ENCODE measurements at places on chromosomes 1 and 21.

GRCh38 chr1:8226747-8227146 lies 91.2 kb upstream of the SLC45A1 start:
- no peak for DNase-seq

DNA sequence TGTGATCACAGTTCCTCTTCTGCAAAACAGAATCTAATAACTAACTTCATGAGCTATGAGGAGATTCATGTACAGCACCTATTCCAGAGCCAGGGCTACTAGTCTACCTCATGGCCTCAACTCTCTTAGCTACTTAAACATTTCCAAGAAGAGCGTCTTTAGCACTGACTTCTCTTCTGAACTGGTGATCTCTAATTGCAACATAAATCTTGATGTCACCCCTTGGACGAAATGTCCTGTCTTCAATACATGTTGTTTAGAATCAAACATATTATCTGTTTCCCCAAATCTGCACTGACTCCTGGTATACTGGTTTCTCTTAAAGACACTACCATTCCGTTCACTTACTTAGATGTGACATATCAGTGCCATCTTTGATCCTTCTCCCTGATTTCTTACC lies 88.2 kb downstream of the GRIK1 start:
- no peak for DNase-seq

- DNase-seq, result no peak
These were observed 509.2 kb downstream of the LTN1 start for GRCh38 chr21:28483301-28484035.

DNA sequence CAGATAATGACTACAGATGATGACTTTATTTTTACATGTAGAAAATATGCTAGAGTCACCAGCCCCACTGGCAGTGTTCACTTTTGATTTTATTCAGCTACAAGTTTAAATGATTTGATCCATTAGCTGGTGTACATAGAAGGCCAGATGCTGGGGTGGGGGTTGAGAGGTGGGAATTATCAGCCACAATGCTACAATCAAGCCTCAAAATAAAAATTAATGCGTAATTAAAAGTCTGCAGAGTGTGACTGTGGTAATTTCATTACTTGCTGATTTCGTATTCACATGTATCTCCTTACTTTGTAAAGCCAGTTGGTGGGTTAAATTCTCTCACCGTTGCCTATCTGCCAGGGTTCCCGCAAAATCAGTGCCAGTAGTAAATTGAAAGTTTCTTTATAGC lies 109.3 kb downstream of the GALNT2 start:
- no peak for DNase-seq

GRCh38 chr1:184480736-184481135 lies 93.9 kb downstream of the C1orf21 start:
- DNase-seq, result no peak

DNA sequence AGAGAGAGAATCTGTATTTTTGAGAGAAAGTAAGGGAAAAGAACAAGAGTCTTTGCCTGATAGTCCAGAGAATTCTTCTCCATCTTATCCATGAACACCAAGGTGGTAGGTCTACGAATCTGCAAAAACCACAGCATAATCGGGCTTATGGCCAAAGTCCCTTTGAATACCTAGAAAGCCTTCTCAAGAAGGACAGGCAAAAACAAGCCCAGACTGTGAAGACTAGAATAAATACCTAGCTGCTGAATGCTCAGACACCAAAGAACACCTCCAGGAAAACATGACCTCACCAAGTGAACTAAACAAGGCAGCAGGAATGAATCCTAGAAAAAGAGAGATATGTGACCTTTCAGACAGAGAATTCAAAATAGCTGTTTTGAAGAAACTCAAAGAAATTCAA lies 79.2 kb downstream of the HFM1 start:
- no peak for DNase-seq

GRCh38 chr1:209202830-209203532 lies 380.5 kb upstream of the CAMK1G start:
- peak; percentile 18 for DNase-seq

DNA sequence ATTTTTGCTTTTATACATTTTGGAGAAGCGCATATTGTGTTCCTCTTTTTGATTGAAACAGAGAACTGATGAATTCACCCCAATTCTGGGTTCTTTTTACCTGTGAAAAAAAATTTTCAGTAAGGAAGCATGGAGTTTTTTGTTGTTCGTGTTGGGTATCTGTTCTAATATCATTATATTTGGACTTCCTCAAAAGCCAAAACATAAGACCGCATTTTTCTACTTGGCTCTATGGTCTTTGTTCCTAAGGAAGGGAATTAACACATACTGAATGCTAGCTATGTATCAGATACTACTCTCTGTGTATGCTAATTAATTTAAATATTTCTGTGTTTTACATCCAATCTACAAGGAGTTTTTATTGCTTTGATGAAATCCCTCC lies 12.9 kb downstream of the EPB41 start:
- no peak for DNase-seq

DNA sequence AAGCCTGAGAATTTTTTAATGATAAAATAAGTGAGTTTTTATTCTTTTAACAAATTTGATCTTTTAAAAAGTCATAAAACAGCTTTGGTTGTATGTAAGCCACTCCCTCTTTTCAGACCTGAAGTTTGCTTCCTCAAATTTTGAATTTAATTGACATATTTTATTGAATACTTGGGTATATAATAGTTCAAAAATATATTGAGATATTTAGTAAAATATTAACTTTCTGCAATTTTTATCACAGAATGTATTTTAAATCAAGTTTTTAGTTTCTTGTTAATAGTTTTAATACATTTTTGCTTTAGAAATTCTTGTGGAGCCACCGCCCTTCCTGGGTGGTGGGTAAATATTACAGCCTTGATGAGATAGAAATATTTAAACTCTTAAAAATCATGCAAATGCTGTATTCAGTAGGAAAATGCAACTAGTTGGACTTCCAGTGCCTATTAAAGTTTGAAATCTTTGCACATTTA lies 867 bp downstream of the PTPRC start:
- DNase-seq, result no peak

GRCh38 chr1:217138173-217138765 lies 415.0 kb upstream of the ESRRG start:
- DNase-seq, result no peak

- peak; percentile 43 for DNase-seq
These were observed 4.0 kb downstream of the CDKN2C start for GRCh38 chr1:50973875-50974617.

- no peak for DNase-seq
These were observed 7.9 kb upstream of the SH3GLB1 start for GRCh38 chr1:86696522-86696921.

GRCh38 chr1:198711837-198712236 lies 73.0 kb downstream of the PTPRC start:
- DNase-seq, result no peak

DNA sequence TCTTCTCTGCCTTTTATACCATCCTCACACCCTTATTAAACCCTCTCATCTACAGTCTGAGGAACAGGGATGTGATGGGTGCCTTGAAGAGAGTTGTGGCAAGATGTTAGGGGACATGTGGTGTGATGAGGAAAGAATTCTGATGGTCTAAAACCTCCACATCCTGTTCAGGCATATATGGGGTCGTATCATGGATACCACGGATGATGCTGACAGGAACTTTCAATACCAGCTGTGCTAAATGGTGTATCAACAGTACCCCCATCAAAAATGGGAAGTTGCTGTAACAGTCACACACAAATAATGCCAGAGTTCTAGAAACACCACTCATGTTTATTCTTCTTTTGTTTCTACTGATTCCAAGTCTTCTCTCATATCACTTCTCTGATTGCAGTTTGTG lies 12.9 kb downstream of the OR2T6 start:
- DNase-seq, result no peak

DNA sequence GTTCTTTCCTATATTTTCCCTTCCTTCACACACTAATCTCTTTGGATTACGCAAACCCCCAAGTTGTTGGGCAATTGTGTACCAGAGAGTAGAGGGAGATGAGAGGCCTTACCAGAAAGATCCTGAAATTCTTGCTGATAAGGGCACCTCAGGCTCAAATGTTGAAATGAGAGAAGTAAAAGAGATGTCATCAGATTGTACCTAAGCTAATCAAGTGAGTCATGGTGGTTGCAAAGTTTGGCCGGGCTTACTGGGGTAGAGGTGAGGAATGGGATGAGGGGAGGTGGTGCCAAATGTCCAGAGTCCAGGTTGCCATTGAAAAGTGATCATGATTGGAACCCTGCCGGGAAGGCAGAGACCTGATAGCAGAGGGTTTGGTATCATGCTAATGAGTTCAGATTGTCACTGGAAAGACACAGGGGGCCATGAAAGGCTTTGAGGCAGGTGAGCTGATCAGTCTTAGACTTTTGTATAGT lies 43.1 kb downstream of the OPTC start:
- no peak for DNase-seq

- peak; percentile 77 for DNase-seq
These were observed 6.4 kb upstream of the GUCA2B start for GRCh38 chr1:42146626-42147320.

GRCh38 chr1:75708910-75709309 lies 15.6 kb upstream of the ACADM start:
- DNase-seq, result no peak

DNA sequence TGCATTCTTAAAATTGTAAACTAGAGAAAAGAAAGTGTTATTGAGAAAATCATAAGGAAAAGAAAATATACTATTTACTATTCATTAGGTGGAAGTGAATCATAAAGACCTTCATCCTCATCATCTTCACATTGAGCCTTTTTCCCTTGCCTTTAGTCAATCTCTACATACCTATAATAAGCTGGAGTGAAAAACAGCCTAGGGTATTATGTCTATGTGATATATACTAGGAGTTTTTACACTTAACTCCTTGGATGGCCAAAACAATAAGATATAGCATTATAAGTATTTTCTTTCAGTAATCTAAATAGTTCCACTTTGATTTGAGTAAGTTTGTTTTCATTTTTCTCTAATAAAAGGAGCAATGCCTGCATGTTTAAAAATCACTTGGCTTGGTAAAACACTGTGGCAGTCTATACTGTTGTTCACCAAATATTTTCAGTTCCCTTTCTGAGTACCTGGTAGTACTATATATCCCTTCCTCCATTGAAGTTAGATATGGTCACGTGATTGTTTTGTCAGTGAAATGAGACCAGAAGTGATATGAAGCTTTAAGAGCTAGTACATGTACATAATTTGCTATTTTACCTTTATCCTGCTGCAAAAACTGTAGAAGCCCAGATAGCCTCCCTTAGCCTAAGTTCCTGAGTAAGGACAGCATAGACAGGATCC lies 78.3 kb downstream of the CLEC20A start:
- DNase-seq, result no peak

DNA sequence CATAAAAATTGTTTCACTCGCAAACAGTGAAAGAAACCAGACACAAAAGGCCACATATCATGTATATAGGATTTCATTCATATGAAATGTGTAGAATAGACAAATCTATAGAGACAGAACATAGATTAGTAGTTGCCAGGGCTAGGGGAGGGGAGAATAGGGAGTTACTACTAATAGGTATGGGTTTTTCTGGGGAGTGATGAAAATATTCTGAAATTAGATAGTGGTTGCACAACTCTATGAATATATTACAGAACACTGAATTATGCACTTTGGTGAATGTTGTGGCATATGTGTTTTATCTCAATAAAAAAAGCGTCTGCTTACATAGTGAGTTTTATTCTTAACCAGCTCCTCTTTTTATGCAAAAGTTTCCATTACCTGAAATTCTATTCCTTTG lies 21.6 kb downstream of the SYT14 start:
- no peak for DNase-seq

All from WERI-Rb-1 (cell line).